ENCODE measurements at places on chromosomes 5 and 9.
A peak's percentile ranks its signal among the peaks of the same experiment; 100 is the strongest.

DNA sequence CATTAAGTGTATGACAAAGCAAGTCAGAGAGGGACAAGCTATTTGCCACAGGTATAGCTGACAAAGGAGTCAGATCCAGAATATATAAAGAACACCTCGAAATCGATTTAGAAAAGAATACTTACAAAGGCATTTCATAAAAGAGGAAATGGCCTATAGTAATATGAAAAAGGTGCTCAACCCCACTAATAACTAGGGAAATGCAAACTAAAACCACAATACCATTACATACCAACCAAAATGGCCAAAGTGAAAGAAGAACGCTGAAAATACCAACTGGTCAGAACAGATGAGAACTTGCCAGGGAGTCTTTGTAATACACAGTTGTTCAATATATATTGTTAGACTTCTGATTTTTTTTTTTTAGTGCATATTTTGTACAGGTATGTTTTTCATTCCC lies 152.9 kb downstream of the CDC42SE2 start:
- DNase-seq = no peak

GRCh38 chr5:163727028-163727427 lies 221.6 kb downstream of the MAT2B start:
- DNase-seq = no peak

- no peak for DNase-seq
Measured at GRCh38 chr9:33270146-33270545, 5.3 kb downstream of the CHMP5 start.

- no peak for DNase-seq
Measured at GRCh38 chr9:128033609-128034008, 33.5 kb downstream of the NAIF1 start.

DNA sequence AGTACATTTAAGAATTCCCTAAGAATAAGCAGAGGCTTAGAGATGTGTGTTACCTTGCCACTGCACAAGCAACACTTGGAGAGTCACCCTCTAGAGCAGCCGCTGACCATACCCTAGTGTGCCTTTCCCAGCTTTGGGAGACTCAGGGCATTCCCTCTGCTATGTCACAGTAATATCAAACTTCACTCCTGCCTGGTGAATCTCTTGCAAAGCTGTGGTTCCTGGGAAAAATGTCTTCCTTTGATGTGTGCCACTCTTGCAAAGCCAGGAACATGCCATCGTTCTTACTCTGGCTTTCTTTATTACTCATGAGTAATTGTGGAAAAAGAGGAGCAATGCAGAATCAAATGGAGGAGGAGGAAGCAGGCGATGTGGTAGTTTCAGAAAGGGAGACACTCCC lies 173.2 kb downstream of the CCDC192 start:
- no peak for DNase-seq

DNA sequence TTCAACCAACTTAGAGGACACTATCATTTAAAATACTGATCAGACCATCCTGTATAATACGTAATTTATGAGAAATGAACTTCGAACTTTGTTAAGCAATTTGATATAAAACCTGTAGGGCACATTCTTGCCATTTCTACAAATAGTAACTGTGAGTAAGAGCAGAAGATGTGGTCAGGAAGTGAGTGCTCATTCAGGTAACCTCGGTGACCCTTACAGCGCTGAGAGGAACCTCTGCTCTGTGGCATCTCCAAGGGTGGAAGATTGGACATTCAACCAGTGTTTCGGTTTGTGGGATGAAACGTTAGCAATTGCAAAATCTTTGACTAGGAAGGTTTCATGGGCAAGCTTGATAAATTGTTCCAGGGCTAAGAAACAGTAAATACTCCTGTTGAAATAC lies 194.8 kb upstream of the IRX2 start:
- DNase-seq = no peak

DNA sequence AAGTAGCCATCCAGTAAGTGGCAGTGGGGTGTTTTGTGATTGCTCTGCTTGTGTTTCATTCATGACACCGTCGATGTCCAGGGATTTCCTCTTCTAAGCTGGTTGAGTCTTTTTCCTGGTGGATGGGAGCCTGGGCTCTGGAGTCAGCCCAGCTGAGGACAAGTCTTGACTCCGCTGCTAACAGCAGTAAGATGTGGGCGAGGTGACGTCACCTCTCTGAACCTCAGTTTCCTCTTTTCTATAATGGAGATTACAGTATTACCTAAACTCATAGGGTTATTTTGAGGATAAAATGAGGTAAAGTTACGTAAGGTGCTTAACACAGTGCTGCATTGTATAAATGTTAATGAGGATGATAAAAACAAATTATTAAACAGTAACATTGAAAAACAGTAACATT lies 21.3 kb downstream of the FGF1 start:
- DNase-seq = no peak

DNA sequence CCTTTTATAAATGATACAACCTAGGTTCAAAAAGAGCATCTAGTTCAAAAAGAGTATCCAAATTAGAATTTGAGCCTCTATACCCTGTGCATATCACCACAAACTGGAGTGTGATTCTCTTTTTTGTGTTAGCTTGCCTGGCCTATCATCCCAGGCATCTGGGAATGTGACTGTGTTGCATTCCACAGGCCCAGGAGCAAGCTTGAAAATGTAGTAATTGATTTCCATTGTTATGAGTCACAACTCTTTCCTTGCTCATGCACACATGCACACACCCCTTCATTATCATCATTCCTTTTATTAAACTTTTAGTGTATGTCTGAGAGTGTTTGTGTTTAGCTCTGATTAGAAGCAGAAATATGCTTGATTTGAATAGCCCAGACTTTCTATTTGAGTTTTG lies 75.2 kb downstream of the FCHO2 start:
- peak; percentile 12 for DNase-seq

DNA sequence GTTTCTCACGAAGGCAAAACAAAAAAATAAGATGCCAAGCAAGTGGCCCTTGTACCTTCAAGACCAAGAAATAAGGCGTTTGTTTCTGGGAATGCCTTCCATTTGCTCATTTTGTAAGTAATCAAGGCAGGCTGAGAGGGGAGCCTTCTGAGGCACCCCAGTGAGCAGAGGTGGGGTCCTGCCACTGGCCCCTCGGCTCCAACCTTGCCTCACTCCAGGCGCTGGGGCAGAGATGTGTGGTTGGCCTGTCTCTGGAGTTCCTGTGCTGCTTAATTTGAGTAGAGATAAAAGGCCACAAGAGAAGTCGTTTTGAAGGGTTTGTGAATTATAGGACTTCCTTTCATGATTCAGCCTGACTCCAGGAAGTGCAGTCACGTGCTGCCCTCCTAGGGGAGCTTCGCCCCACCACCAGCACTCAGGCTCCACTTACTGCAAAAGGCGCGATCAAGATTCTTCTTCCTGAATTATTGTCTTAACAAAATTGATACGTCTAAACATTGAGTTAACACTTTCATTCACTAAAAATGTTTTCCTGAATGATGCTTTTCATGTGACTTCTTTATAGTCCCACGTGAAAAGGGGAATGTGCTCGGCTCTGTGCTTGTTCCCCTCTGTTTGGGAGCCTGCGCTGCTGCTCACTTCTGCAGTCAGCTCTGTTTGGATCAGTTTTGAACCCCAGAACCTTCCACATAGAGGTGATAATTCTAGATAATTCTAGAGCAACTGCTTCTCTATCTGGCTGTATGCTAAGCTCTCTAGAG lies 13.7 kb downstream of the SYK start:
- DNase-seq = no peak

GRCh38 chr5:53243403-53243802 lies 133.8 kb upstream of the MOCS2 start:
- no peak for DNase-seq

DNA sequence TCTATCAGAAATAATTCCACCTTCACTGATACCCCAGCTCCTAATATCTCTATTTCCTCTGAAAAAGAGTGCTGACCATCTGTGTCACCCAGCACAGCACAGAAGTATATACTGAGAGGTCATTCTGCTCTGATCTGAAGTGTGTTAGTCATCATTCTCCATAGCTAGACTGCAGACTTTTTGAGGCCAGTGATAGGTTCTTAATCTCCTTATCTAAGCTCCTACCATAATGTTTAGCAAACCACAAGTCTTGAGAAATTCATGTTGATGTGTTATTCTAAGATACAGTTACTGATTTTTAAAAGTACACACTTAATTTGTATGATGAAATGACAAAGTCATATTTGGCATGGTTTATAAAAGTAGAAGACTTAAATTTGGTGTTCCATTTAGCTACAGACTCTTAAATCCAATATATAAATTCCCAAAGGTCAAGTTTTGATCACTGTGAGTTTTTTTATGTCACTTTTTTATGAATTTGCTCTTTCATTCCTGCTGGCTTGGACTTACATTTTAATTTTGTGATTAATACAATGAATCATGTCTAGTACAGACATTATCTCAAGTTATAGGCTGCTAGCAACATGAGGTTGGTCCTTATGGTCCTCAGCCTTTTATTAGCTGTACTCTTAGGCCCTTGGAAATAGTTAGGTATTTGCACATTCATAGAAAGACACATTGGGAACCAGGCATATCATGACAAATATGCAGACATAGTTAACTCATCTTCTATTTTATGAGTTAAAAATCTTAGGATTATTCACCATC lies 380.8 kb downstream of the EBF1 start:
- no peak for DNase-seq

DNA sequence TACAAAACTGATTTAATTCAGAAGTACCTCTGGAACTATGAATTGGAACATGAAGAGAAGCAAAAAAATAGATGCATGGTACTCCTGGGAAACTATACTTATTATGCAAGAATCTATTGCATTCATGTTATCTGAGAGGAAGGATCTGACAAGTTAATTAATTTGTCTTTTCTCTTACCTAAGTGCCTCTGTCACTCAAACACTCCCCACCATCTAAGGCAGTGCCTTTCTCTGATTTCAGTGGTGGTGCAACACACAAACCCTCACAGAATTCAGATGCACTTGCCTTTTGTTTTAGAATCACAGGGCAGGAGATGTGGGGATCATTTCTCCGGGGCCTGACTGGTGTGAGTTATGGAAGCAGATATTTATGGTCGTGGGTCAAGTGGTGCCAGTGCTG lies 52.5 kb upstream of the C9orf72 start:
- DNase-seq = no peak

GRCh38 chr5:109706095-109706494 lies 16.4 kb downstream of the MAN2A1 start:
- DNase-seq = no peak
